ENCODE measurements at places on chromosomes 12 and 14.

GRCh38 chr14:69073915-69074314 lies 79.0 kb downstream of the DCAF5 start:
- no peak for DNase-seq

DNA sequence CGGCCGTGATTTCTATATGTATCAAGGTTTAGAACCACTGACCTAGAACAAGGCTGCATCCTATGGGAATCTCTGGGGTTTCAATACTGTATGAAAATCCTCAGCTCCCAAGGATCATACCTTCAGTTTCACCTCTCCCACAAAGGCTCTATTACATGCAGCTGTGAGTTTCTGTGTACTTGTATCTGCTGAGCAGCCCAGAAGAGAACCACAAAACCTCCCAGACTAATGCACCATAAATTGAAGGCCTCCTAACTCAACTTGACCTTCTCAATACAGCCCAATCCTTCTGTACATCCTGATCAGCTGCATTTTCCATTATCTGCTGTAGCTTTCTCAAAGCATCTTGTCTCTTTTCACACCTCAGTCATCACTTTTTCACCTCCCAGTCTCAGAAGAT lies 5.4 kb upstream of the KCNH5 start:
- DNase-seq = no peak

DNA sequence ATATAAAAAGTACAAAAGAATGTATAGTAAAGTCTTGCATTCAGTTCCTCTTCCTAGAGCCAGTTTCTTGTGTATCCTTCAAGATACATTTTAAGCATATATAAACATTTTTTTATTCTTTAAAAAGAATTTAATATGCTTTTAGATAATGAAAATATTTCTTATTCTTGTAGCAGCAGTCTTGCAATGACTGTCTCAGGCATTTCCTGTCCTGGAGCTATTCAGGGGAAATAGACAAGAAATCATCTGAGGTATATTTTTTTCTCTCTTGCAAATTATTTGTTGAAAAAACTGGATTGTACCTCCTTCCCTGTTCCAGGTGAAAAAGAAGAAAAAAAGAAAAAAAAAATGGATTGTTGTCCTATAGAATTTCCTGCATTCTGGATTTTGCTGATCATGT lies 17.0 kb upstream of the ERBB3 start:
- DNase-seq = peak; percentile 54

DNA sequence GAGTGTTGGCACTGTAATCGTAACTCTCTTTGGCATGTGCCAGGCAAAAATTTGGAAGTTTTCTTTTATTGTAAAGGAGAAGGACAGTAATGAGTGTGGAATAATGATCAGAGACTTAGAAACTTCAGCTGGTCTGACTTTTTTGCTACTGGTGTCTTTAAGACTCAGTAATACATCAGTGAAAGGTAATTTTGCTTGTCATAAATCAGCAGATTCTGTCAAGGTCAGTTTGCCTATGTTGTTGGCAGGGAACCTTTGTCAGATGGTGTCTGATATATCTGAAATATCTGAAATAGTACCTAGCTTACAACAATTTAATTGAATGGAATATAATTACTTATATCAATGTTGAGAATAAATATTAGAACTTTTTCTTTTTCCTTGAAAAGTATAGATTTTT lies 516.9 kb downstream of the LRFN5 start:
- DNase-seq = no peak

- DNase-seq = no peak
Measured at GRCh38 chr14:30756594-30756993, 117.8 kb upstream of the COCH start.

- DNase-seq = peak; percentile 56
Measured at GRCh38 chr14:78836777-78837176, 666.6 kb downstream of the NRXN3 start.

DNA sequence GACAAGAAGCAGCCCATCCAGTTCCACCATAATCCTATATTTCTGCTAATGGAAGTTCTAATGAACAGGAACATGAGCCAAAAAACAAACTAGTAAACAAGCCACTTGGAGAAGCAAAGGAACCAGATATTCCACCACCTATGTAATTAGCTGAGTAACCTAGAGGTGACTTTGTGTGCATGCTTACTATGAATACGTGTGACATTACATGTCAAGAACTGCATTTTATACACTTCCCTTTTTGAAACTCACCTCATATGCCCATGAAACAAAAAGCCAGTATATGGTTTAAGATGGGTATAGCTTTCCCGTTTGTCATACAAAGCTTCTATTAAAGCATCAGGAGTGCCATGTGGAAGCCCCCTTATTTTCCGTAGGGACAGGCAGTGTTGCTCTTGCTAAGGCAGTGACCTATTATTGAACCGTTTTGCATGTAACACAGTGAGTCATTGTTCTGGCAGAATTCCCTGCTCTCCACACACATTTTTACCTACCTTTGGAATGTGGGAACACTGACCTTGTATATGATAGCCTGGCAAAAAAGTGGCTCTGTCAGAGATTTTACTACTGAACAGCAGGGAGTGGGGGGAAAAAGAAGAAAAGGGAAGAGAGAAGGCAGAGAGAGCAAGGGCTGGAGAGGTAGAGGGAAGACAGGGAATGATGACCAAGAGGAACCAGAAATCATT lies 34.8 kb upstream of the FRMD6 start:
- DNase-seq = peak; percentile 93

- peak; percentile 91 for DNase-seq
Measured at GRCh38 chr14:63174760-63175191, 29.5 kb upstream of the RHOJ start.

DNA sequence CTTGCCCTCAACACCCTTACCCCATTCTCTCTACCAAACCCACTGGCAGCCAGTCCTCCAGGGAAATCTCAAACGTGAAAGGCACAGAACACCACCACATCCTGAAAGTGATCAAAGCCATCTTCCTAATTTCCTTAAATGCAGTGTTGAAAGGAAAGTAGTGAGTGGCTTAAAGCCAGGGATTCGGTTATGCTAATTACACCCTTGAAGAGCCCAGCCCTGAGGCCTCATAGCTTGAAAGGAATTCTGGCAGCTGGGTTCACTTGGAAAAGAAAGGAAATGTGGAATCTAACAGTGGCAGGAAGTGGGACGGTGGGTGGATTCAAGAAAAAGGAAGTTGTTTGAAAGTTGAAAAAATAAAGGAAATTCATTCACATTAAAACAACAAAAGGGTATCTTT lies 73.0 kb upstream of the FICD start:
- no peak for DNase-seq

GRCh38 chr12:69241438-69242092 lies 2.2 kb downstream of the CPSF6 start:
- DNase-seq = no peak

- peak; percentile 1 for DNase-seq
Measured at GRCh38 chr14:21768116-21768874, 94.7 kb upstream of the OR4E1 start.

DNA sequence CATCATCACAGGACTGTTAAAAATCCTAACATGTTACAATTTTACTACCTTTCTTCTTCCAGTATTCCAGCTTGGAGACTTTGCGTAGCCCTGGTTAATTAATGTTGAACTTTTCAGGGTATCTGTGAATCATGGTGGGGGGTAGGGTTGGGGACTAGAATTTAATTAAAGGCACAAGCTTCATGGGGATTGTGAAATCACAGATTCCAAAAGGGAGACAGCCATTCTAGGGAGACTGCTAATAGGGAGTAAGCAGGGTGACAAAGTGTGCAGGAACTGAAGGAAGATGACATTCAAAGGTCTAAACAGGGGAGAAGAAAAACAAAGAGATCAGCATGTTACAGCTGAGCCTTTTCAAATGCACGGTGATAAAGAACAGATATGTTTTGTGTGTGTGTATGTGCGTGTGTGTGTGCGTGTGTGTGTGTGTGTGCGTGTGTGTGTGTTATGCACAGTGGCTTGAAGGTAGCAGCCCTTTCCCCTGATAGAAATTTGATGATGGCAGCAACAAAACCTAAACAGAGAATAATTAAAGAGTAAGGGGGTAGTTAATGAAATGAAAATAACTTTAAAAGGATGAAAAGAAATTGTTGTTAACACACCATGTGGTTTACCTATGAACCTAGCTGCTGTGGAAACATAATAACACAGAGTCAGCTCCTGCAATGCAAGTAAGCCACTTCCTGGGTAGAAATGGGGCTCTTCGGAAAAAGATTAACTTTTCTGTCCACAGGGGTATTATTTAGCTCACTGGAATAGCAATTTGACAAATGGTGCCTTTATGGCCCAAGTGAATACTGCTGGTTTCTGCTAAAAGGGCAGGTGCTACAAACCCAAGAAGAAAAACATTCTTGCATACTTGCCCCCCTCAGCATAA lies 581.7 kb downstream of the DIO2 start:
- no peak for DNase-seq

DNA sequence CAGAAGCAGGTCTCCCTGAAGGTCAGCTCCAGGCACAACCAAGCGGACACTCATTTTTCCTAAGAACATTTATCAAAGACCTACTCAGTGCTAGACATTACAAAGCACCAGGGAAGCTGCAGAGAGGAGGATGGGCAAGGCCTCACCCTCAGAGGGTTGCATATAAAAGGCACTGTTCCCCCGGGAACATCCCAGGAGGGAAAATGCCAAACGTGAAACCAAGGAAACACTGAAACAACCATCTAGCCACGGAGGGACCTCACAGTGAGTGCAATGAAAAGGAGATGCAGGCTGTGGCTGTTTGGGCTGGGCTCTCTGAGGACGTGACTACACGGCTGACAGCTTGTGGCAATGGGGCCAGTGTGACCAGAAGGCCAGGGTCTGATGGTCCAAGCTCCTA lies 117.4 kb upstream of the VASH1 start:
- no peak for DNase-seq

DNA sequence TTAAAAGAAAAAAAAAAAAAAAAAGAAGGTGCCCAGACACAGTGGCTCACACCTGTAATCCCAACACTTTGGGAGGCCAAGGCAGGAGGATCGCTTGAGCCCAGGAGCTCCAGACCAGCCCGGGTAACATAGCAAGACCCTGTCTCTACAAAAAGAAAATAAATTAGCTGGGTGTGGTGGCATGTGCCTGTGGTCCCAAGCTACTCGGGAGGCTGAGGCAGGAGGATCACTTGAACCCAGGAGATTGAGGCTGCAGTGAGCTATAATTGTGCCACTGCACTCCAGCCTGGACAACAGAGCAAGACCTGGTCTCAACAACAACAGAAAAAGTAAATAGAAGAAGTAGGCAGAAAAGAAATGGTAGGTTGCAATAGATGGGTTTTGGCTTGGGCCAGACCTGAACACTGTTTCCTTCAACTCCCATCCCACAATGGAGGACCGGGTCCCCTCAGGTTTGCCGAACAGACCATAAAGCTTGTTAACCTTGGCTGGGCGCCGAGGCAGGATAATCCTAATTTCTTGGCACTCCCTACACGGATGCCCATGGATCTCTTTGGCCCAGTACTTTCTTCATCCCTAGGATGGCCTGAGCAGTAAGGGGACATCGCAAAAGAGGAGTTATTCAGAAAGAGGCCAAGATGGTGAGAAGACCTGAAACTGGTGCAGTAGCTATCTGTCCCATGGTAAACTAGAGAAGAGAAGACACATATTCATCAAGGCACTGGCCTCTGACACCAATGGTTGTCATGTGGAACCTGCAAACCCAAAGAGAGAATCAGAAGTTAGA lies 165.5 kb upstream of the CCND2 start:
- no peak for DNase-seq

- peak; percentile 50 for DNase-seq
Measured at GRCh38 chr12:49288412-49288853, 6.5 kb upstream of the PRPH start.

DNA sequence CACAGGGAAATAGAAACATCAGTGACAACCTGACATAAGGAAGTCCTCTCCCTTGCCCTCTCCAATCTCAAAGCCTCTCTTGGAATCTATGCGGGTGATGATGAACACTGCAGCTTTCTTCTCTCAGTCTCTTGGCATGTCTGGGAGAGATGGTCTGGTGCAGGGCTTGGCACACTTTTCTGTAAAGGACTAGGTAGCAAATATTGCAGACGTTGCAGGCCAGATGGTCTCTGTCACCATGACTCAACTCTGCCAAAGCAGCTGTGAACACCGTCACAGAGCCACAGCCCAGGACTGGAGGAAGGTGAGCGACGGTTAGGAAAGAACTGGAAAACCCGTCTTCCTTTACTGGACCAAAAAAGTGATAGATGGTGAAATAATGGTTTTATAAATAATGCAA lies 591.0 kb upstream of the TMEM132C start:
- DNase-seq = no peak
